ENCODE measurements at places on chromosomes 16 and 17. TPM values are rescaled to one million over a fixed set of nuclear protein-coding genes. Genes with fewer than 3 reads are reported as not detected.

The RBFOX1 gene
- not detected for total RNA-seq

The AIPL1 gene
- not detected for total RNA-seq

The LGALS9B gene
- not detected for total RNA-seq

The SMYD4 gene
- 14.5 TPM for total RNA-seq

The DPEP3 gene
- not detected for total RNA-seq

The TEX14 gene
- not detected for total RNA-seq

DNA sequence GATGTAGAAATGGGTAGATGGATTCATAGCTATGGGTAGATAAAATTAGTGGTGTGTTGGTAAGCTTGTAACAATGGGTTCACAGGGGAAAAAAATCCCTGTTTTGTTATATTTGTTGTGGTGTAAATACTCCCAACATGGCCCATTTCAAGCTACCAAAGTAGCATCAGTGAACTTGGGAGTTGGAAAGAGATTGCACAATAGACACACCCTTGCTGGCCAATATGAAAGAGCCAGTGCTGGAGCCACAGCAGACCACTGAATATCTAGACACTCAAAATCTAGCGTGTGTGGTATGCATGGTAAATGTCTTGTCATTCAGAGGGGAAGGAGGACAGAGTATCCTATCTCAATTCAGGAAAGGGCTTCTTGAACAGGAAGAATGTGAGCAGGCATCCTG, 565.1 kb upstream of the SALL1 start:
- DNase-seq: no peak

GRCh38 chr17:19364699-19365498, 2.4 kb upstream of the B9D1 start:
- peak; percentile 51 for DNase-seq

DNA sequence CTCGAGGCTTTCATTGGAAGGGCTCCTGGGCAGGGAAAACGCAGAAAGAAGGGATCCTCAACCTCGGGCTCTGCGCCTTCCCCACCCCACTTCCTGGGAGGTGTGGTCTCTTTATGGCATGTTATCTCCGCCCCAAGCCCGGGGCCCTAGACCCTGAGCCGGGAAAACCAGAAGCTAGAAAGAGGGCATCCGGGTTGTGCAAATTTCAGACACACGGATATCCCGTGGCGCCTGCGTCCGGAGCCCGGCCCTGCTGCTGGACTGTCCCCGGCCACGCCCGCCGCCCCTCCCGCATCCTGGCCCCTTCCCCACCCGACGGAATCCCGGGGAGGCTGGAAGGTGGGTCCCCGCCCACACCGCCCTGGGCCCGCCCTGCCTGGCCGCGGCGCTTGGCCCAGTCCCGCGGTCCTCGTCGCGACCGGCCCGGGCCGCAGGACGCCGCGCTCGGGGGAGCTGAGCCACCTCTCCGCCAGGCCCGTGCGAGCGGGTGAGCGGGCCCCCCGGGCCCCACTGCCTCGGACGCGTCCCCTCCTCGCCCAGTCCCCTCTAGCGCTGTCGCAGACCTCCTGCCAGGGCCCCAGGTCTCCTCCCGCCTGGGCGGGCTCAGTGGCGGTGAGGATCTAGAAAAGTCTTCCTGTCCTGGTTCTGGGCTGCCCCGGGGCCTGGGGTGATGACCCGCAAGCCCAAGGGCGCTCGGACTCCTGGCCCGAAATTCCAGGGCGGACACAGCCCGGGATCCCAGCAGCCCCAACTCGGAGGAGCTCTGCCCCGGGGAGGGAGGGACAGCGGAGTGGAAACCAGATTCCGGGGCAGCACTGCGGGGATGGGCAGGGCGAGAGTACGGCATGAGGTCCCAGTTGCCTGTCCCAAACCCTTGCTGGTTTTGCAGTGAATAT, at the start of gene SLC16A5:
TSS of gene SLC16A5 (plus strand) at position 397 of the 896 bp plus-strand sequence. CDS start 5,683 bp downstream, outside the sequence.
- peak; percentile 74 for DNase-seq

GRCh38 chr17:69606142-69606800, 191.8 kb downstream of the MAP2K6 start:
- no peak for DNase-seq

DNA sequence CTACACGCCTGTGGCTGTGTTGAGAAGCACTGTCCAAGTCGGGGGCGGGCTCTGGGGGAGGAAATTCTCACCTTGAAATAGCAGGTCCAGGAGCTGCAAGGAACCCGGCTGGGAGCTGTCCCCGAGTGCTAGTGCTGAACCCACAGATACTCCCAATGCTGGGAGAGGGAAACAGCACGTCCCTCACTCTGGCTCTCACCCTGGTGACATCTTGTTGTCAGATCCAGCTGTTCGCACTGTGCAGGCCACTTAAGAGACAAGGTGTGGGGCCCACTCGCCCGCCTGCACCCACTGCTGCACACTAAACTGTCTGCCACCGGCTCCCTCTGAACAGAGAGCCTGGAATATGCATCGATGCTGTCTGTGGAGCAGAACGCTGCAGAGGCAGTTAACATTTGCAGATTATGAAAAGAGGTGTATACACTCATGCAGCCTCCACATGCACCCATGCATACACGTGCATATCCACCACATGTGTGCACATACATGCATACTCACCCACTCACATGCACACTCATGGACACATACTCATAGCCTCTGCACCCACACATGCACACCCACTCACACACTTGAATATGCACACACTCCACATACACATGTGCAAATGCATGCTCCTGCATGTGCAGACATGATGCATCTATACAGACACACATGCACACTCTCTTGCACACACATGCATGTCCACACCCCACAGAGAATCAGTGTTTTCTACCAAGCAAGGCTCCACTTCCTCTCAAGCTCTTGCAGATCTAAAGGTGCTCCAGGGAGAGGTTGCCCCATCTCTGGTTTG, 42.0 kb downstream of the MGAT5B start:
- DNase-seq: peak; percentile 52

- DNase-seq: no peak
These were observed 204.9 kb downstream of the MAF start for GRCh38 chr16:79395591-79395990.

DNA sequence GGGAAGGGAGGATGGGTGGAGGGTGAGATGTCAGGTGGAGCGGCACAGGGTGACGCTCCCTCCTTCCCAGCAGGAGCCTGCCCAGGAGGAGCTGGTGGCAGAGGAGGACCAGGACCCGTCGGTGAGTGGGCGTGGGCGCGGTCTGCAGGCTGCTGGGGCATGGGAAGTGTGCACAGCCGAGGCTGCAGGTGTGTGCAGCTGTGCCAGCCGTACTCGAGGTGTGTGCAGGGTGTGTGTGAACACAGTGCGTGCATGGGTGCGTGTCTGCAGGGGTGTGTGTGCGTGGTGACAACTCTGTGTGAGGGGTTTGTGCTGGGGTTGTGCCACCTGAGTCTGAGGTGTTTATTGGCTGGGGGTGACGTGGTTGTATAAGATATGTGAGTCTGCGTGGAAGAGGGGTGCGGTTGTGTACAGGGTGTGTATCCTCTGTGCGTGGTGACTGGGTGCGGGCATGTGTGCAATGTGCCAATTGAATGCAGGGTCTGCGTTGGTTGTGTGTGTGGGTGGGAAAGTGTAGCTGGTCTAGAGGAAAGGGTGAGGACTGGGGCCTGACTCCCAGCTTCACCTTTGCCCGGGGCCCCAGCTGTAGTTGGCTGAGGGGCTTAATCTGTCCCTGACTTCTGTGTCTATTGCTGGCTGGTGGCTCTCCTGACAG, 670 bp downstream of the TNFSF12 start:
- peak; percentile 52 for DNase-seq

DNA sequence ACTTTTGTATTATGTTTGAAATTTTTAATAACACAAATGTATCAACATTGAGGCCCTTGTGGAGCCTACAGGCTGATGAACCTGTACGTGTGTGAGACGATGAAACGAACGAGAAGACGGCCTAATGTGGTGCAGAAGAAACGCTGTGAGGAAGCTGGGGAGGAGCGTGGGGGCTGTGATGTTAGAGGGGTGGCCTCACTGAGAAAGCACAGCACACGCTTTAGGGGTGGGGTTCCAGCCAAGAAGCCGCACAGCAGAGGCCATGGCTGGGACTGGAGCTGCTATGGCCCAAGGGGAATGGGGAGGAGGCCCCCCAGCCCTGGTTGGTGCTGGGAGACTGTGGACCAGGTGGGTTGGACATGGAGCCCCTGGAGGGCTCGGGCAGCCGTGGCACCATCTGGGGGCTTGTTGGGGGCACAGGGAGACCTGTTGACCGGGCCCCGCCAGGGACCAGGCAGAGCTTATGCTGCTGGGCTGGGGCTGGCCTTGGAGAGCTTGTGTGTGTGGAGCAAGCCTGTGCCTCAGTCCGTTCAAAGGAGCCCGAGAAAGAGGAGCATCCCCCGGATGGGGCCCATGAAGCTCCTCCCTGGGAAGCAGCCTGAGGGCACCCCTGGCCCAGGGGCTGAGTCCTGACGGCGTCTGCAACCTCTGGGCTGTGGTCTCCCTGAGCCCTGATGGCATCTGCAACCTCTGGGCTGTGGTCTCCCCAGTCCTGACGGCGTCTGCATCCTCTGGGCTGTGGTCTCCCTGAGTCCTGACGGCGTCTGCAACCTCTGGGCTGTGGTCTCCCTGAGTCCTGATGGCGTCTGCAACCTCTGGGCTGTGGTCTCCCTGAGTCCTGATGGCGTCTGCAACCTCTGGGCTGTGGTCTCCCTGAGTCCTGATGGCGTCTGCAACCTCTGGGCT, 44.7 kb downstream of the METRNL start:
- no peak for DNase-seq

GRCh38 chr17:49728425-49728824, 20.7 kb upstream of the SLC35B1 start:
- DNase-seq: no peak

DNA sequence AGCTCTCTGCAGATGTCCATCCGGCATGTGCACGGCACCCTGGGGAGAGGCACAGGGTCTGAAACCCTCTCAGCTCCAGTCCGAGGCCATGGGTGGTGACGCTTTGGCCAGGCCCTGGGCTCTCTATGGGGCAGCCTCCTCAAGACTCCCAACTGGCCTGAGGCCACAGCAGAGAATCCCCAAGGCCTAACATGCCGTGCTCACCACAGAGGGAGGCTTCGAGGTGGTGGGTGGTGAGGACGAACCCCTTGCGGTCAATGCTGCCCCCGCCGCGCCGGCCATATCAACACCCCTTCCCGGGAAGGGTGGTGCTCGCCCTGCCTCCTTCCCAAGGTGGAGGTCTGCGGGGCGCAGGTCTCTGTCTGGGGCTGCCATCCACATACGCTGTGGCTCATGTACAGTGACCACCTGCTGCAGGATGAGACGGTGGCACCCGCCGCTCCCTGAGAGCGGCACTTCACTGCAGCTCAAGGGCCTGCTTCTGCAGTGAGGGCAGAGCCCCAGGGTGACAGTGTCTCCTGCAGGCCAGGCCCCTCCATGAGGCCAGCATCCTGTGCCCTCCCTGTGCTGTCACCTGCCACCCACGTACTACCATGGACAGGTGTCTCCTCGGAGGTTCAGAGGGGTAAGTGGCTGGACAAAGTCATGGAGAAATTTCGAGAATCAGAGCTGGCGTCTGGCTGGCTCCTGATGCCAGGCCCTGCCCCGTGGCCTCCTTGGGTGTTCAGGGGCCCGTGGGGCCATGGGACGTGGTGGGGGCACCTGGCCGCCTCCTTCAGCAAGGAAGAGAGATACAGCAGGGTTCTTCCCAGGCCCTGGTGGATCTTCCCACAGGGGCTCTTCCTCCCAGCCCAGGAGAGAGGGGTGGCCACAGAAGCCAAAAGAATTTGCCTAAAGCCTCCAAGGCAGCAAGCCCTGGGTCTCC, 54.6 kb upstream of the ACSF3 start:
- no peak for DNase-seq

GRCh38 chr16:74280448-74280847, 16.2 kb upstream of the PSMD7 start:
- DNase-seq: no peak

GRCh38 chr17:48556576-48557401, 11.9 kb upstream of the HOXB2 start:
- peak; percentile 42 for DNase-seq

DNA sequence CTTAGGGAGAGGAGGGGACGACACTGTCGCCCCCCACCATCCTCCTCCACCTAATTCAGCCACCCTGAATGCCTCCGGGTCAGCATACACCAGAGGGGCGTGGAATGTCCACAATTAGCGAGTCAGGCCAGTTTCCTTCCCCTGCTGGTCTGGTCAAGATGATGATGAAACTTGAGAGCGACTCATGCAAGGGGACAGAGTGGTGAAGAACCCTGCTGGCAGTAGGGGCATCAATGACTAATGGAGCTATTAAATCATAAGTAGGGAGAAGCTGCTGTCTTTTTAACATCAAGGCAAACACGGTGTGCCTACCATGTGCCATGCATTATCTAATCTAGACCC, 7.2 kb downstream of the SPACA3 start:
- peak; percentile 88 for DNase-seq

- DNase-seq: no peak
These were observed 409.6 kb downstream of the NPIPA8 start for GRCh38 chr16:17926866-17927399.

GRCh38 chr17:10875430-10875851, 37.6 kb upstream of the PIRT start:
- DNase-seq: peak; percentile 44

GRCh38 chr16:84599521-84600202, 18.2 kb downstream of the COTL1 start:
- DNase-seq: peak; percentile 87

DNA sequence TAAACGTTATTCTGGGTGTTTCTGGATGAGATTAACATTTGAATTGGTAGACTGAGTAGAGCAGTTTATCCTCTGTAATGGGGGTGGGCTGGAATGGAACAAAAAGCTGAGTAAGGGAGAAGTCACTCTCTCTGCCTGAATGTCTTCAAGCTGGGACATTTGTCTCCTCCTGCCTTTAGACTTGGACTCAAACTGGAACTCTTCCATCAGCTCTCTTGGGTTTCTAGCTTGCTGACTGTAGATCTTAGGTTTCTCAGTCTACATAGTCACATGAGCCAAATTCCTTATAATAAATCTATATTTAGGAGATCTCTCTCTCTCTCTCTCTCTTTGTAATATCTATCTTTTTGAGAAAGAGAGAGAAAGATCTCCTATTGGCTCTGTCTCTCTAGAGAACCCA, 553.3 kb upstream of the CDH11 start:
- DNase-seq: no peak

DNA sequence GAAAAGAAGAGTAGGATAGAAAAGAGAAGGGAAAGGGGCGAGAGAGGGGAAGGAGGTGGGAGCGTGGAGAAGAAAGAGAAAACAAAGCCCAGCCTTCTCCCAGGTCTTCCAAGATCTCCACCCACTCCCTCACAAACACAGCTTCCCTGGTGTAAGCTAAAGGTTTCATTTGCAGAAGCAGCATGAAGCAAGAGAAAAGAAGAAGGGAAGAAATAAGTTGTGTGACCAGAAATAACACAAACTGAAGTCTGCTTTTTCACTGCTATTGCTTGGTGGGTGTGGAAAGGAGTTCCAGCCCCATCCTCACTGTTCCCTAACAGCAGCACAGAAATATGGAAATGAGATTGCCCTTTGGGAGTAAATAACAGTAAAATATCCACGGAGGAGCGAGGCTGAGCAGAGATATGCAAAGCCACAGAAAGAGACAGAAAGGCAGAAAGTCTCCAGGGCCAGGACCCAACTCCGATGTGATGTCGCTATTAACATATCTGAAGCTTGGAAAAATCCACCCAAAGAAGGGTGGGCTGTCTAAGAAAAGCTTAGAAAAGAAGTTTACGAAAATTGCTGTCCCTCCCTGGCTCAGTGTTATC, 10.3 kb upstream of the GAS7 start:
- DNase-seq: no peak

GRCh38 chr16:81443688-81444447, 740 bp upstream of the CMIP start:
- no peak for DNase-seq

- no peak for DNase-seq
These were observed 28.5 kb downstream of the CYTH1 start for GRCh38 chr17:78753316-78754250.

All from GM23248 (cell line).